Kidney (tissue), 22 donors: ENCODE measurements at places on chromosomes 5 and 9.
A peak's percentile ranks its signal among the peaks of the same experiment; 100 is the strongest.

- DNase-seq = no peak
These were observed 39.9 kb downstream of the FNIP1 start for GRCh38 chr5:131756942-131757341.

DNA sequence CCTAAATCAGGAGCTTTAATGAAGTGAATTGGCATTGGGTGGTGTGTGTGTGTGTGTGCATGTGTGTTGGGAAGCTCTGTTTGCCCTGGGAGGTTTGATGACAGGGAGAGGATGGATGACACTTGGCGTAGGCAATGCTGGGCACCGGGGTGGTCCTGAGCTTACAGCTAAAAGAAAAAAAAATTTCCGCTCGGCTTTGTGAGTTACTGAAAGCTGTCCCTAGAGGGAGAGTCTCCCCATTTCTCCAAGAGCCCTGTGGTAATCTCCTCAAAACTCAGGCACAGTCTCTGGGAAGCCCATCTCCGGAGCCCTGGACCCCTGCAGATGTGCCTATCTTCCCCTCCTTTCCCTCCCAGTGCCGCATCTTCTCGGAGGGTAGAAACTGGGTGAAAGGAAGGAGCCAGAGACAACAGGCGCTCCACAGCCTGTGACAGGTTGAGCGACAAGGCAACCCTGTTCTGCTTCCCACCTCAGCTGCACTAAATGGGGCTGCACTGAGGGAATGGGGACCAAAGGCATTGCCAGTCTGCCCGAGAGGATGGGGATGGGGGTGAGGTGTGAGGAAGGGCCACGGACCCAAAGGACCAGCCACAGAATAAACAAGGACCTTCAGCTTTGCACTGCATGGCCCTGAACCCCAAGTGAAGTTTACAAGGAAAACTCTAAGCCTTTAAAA is 35.8 kb upstream of the TIFAB start:
- DNase-seq = no peak

- no peak for DNase-seq
These were observed 9.8 kb downstream of the TGFBI start for GRCh38 chr5:136038635-136039034.

GRCh38 chr5:59473611-59474010 is 419.9 kb downstream of the PDE4D start:
- DNase-seq = no peak

DNA sequence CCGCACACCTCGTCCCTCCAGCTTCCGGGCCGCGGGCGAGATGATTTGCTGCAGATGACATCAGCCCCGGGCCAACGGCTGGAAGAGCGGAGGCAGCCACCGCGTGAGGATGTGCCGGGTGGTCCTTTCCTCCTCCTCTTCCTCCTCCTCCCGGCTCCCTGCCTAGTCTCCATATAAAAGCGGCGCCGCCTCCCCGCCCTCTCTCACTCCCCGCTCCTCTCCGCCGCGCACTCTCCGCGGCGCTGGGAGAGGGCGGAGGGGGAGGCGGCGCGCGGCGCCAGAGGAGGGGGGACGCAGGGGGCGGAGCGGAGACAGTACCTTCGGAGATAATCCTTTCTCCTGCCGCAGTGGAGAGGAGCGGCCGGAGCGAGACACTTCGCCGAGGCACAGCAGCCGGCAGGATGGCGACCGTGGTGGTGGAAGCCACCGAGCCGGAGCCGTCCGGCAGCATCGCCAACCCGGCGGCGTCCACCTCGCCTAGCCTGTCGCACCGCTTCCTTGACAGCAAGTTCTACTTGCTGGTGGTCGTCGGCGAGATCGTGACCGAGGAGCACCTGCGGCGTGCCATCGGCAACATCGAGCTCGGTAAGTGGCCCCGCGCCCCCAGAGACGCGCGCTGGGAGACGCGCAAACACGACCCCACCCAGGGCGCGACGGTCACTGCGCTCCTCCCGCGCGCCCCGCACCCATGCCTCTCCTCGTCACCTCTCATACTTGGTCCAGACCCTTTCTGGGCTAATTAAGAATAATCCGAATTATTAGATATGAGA is at the start of gene MAP1B:
MAP1B (plus strand) TSS at position 345 of the 770 bp plus-strand sequence; CDS start at position 402, 57 bp downstream.
- DNase-seq = peak; percentile 92

DNA sequence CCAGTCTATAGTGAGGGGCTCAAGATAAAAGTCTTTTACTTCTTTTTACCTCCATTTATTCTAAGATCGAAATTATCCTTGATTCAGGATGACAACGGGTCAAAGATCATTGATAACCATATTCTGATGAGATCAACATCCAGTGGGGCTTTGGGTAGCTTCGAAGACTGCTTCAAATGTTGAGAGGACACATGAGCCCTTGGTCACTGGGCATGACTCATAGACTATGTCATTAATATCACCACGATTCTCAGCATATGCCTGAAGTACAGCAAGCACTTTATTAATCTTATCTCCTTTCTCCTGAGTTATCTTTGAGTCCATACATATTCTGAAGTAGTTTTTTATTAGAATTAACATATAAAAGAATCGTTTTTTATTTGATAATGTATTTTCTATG is 117.1 kb upstream of the DAB2 start:
- no peak for DNase-seq

- peak; percentile 35 for DNase-seq
These were observed 37.5 kb downstream of the FABP6 start for GRCh38 chr5:160266752-160267345.

DNA sequence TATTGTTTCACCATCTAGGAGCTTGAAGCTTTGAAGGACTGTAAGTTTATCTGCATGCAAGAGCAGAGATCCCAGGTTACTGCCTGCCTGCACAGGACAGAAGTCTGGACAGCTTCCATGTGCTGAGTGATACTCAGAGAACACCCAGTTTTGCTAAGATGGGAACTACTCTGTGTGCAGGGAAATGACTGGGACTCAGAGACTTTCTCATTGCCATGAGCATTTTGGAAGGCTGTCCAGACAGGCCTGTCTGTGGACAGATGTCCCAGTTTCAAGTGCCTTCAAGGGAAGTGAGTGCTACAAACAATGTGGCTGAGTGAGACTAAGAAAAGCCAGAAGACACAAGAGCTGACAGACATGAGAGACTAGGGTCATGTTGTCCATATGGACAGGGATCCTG is 19.2 kb upstream of the ZNF131 start:
- DNase-seq = no peak

DNA sequence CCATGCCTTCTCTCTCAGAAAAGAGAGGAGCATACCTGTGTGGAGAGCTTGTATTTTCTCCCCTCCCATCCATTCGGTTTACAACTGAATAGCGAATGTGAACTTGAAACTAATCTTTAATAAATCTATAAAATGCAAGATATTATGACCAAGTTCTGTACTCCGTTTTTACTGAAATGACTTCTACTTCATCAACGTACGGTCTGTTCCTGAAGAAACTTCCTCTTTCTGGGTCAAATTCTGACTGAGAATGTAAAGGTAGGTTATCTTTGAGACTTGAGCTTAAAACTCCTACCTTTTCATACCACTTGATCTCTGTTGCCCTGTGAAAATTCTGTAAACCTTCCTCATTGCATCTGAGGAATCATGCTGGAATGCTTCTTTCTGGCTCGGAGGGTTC is 4.2 kb upstream of the CTNNAL1 start:
- no peak for DNase-seq

DNA sequence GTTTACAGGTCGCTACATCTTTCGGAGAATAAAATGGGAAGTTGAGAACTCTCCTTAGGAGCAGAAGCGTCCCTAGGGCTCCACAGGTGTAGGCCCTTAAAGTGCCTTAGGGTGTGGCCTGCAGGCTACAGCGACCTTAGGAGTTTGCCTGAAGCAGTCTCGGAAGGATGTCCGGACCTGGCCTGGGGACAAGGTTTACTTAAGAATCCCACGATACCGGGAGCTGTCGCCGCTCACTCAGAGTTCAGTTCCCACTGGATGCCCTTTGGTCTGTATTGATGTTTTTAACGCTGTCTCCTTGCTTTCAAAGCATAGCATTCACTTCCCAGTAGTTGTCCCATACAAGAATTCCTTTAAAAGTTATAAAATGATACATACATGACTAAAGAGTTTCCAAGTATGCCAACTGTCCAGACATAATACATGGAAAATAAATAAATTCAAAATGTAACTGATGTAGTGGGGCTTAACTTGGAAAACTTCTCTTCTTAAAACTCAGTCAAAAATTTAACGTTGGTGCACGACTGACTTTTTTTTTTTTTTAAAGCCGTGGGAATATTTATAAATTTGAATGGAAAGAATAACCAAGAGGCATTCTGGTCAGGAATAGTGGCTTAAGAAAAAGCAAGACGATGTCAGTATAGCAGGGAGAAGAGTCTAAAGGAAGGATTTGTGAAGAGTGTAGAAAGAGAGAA is 848 bp downstream of the RAD50 start:
- DNase-seq = peak; percentile 68

DNA sequence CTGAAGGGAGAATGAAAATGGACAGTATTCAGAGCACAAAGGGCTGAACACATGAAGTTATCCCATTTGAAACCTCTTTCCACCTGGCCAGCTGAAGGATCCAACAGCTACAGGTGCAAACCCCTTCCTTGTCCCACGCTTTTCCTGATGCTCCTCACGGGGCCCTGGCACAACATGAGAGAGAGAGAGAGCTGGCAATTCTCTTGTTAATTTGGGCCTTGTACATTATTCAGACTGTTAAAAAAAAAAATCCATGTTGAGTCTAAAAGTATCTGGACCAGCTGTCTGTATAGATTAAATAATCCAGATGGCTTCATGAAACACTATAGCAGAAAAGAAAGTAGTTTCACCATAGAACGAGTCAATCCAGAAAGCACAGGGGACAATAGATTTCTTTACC is 74.1 kb downstream of the HMHB1 start:
- DNase-seq = no peak

DNA sequence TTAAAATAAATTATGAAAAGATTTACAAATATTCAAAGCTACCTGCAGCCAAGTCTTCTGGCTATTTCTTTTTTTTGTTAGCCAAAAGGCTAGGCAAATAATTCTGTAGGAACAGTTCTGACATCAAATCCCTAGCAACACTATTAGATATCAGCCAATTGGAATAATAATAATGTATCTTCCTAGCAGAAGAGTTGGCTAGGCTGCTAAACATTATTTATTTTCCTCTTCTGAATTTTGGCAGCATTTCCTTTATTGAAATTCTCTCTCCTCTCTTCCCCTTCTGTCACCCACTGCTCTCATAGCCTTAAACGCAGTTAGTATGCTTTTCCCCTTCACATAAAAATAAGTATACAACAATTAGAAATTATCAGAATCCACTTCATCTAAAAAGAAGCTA is 42.6 kb downstream of the ZDHHC21 start:
- no peak for DNase-seq

DNA sequence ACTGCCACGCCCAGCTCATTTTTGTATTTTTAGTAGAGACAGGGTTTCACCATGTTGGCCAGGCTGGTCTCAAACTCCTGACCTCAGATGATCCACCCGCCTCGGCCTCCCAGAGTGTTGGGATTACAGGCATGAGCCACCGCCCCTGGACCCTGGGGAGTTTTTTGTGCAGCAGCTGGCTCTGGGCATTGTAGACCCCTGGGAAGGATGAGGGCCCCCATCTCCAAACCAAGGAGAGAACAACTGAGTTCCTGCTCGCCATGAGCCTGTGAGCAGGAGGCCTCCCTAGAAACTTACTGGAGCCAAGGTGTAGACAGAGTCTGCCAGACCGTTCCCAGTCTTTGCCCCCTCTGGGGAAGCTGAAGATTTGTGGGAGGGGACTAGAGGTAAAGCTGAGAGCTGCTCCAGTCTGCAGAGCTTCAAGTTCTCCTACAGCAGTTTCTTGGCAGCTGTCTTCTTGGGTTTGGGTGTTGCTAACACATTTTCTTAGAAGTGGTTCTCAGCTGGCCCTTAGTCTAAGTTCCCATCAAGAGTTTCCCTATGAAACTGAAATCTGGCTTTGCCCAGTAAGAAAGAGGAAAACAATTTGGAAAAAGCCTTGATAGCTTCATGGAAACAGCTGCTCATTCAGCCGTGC is 12.4 kb downstream of the NUDT2 start:
- no peak for DNase-seq

DNA sequence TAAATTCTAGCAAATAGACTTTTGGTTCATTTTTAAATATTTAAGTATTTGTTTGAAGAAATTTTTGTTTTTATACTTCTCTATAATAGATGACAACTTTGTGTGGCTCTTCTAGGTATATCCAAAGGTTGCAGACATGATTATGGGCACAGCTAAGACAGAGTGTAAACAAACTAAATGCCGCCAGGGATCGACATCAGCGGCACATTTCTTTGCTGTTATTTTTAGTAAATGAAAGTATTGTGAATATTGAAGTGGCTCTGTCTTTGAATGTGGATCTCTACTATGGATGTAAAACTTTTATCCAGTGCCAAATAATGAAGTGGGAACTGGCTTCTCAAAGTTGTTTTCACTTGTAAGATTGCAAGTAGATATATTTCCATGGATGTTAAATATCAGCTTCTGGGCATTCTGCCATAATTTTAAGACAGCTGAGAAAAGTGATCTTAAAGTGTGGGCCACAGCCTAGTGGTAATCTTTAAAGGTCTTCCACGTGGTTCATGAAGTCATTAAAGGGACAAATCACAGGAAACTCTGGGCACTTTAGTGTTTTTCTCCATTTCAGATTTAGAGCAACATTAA is 589.9 kb downstream of the ZNF608 start:
- DNase-seq = no peak

GRCh38 chr5:1419476-1420210 is 25.6 kb downstream of the SLC6A3 start:
- DNase-seq = peak; percentile 48

DNA sequence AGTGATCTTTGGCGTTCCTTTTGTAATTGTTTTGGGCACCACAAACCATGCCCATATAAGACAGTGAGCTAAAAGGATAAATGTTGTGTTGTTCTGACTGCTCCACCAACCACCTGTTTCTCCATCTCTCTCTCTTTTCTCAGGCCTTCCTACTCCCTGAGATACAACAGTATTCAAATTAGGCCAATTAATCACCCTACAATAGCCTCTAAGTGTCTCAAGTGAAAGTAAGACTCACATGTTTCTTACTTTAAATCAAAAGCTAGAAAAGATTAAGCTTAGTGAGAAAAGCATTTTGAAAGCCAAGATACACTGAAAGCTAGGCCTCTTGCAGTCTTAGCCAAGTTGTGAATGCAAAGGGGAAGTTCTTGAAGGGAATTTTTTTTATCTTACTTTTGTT is 268.8 kb upstream of the NREP start:
- DNase-seq = no peak

GRCh38 chr5:169301986-169302385 is 1.0 kb upstream of the SLIT3 start:
- no peak for DNase-seq

DNA sequence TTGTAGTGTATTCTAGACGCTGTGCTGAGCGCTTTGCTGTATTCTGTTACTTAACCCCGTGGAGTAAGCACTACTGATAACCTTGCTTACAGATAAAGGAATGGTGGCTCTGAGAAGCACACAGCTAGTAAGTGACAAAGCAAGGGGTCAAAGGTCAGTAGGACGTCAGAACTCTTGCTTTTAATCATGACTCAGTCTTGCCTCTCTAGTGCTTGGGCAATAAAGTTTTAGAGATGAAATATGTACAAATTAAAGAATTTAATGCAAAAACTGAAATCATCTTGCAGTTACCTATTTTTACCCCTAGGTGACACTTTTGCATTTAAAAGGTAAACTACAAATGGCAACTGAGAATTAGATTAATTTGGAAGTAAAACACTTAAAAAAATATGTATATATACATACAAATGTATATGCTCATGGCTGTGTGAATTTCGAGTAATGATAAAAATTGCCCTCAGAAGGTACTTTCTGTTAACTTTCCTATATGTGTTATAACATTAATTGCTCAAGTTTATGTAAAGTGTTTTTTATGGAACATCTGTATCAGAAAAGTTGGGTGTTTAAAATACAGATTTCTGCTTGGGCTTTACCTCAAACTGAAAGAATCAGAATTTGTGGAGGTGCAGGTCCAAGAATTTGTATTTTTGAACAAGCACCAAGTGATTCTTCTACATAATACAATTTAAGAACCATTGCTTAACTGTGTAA is 175.1 kb upstream of the DAB2 start:
- DNase-seq = no peak
